ENCODE measurements at places on chromosomes 5 and 9.

GRCh38 chr9:114282104-114282485, 40.8 kb upstream of the ORM1 start:
- DNase-seq, result no peak

- peak; percentile 20 for DNase-seq
Observed at GRCh38 chr9:121452085-121452484, 47.6 kb downstream of the GGTA1 start.

DNA sequence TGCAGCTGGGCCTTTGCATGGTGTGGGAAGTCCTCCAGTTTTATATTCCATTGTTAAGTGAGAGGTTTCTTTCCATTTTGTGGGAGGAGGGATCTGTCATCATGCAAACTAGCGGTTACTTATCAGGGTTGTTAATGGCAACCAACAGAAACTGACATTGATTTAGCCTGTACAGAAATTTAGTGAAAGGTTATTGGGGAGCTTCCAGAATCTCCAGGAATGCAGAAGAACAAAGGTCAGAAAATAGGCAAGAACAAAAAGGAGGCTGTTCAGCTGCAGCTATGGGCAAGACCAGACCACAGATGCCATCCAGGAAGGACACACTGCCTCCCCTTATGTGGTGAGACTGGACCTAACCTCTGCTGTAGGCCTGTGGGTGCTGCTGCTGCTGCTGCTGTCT, 395.8 kb downstream of the KDM4C start:
- DNase-seq, result no peak

GRCh38 chr5:60295423-60295822, 401.9 kb upstream of the PDE4D start:
- DNase-seq, result peak; percentile 41

DNA sequence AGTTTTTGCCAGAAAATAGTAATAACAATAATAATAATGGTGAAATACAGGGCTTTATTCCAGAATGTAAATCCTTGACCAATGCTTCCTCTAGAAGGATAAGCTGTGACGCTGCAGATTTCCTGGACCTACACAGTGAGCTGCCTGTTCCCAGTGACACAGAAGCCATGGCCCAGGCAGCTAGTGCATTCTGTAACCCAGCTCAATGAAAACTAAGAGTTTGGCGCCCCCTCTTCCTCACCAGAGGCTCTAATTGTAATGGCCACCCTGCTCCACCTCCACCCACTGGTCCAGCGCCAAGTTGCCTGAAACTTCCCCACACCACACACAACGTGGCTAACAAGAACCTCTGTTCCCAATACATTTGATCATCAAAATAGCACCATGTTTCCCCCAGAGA, 248.1 kb downstream of the CETN3 start:
- peak; percentile 61 for DNase-seq

DNA sequence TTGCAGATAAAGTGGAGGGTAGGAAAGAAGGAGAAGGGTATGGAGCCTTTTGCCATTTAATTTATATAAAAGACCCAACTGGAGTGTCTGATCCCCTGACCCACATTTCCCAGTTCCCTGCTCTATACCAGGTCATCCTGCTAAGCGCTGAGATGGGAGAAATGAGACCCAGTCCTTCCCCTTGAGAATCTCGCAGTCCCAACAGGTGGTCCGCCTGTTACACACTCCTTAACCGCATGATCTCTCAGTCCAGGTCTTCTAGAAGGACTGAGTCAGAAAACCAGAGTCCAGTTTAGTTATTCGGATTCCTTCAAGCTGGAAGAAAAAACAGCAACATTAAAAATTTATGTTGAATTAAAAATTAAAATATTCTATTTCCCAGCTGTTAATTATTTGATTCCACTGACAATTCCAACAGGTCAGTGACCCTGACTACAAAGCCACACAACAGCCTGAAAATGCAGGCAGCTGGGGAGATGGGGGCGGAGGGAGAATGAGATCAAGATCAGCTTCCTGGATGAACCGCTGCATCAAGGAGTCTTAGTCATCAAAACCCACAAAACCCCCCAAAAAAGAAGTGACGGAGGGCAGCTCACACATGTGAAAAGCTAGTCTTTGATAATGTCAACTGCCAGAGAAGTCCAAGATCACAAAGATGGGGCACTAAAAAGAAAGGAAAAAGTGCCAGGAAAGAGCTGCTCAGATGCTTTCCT, 44.0 kb downstream of the GGTA1 start:
- peak; percentile 85 for DNase-seq

DNA sequence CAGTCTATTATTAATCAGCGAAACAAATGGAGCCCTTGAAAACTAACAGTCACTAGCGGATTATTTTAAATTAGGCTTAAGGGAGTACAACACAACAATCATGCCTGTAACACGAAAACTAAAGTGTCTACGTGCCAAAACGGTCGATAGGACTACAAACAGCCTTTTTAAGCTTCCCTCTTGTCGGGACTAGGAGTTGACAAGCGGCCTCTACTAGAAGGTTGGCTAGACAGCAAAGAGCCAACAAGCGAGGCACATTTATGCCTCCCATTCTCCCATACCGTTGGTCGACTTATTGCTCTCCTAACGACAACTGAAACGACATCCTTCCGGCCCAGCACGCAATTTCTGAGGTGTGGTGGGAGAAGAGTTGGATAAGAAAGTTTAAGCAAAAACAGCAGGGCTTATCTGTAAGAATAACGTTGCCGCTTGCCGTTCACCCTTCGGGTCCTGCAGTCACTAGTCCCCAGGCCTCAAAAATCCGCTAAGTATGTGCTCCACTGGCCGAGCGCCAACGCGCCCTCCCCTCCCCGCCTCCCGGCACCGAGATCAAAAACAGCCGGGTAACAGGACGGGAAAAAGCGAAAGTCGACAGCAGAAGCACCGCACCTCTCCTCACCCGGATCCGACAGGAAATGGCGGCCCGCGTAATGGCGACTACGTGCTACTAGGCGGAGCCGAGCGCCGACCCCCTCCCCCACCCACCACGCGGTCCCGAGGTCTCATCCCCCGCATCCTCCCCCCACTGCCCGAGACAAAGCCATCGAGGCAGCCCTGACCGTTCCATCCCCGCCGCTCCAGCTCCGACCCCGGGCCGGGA, 813 bp downstream of the HNRNPK start:
- DNase-seq, result peak; percentile 93

GRCh38 chr5:5017827-5018577, 122.1 kb upstream of the ADAMTS16 start:
- DNase-seq, result no peak

GRCh38 chr9:20981486-20981885, 50.0 kb downstream of the HACD4 start:
- no peak for DNase-seq

DNA sequence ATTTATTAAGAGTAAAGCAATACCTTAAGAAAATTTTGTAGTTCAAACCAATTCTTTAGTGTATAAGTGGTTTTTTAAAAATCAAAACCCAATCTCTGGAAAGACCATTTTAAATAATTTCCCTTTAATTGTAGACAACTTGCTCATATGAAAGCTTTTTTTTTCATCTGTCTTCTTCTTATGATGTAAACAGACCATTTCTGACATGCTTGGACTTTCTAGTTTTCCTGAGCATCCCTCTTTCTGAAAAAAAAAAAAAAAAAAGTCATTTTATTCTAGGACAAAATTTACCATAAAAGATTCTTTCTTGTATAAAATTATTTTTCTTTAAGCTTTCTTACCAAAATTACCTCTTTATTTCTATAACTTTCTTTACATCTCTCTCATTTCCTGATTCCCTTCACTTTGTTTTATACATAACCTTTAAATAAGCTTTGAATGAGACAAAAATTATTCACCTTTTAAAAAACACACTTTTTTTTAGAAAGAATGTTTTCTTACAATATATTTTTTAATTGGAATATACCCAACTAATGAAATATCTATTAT, 67.5 kb downstream of the COL15A1 start:
- peak; percentile 73 for DNase-seq

DNA sequence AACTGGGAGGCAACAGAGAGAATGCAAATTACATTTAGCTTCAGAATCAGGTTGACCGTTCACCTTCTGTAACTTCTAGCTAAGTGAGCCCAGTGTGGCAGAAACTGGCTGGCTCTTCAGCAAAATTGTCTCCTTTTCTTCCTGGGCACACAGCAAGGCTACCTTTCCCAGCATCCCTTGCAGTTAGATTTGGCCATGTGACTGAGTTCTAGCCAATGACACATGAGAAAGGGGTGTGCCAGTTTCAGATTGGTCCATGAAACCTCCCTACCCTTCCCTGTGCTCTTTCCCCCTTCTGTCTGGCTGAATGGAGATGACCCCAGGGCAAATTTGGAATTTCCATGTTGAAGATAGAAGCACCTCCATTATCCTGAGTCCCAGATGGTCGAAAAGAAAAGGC, 72.5 kb upstream of the SMIM23 start:
- DNase-seq, result no peak

GRCh38 chr5:78925129-78925876, 59.8 kb downstream of the ARSB start:
- DNase-seq, result no peak

DNA sequence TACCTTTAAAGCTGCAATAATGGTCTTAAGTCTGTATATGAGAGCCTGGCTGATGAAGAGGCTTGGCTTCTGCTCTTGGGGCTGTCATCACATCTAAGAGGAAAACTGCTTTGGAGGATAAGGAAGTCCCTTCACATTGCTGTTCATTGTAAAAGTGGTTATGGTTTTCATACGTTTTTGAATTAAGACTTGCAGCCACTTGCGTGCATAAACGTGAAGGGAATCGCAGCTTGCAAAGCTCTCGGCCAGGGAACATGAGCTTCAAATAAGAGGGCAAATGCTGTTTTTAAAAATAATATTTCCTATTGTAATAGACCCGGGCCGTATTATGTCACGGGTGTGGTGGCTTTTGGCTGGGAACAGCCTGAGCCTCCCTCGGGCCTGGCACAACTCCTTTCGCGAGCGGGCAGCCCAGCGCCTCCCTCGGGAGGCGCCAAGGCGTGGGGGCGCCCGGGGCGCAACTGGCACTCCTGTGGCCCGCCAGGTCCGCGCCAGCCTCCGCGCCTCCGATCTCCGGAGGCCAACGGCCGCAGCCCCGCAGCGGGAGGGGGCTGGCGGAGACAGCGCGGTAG, 538 bp upstream of the ARHGEF28 start:
- peak; percentile 12 for DNase-seq

DNA sequence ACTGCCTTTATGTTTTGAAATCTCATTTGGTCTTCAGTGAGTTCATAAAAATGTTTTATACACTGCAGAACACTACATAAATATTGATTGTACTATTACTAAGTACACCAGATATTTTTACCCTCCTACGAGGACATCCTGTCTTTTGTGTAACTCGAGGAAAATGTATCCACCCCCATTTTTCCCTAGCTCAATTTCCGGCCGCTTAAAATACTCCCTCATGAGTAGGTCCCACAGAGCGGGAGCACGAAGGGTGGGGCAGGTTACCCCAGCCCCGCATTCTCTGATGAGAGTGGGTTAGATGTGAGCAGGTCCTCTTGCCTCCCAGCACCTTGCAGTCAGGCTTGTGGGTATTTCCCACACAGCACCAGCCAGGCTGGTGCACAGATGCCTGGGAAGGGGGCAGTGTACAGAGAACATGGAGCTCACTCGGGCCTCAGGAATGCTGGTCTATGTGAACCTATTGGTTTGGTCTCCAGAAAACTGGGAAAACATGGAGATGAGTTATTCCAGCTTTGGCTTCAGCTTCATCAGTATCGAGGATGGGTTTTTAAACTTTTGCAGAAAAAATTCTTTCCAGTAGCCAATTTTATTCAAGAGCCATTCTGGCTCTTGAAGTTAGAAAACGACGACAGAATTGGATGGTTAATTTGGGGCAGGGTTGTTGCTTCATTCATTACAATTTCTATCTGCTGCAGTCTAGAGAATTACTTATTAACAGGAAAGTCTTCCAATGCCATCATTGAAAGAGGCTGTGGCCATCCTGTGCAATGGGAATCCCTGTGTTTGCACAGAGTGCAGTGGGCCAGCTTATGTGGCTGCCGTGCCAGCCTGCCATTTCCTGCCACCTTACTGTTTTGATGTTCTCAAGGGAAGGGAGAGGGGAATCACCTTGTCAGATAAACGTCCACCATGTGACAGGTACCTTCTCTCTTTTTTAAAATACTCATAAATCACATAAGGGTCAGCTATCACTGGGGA, 73.2 kb downstream of the WDR41 start:
- no peak for DNase-seq

DNA sequence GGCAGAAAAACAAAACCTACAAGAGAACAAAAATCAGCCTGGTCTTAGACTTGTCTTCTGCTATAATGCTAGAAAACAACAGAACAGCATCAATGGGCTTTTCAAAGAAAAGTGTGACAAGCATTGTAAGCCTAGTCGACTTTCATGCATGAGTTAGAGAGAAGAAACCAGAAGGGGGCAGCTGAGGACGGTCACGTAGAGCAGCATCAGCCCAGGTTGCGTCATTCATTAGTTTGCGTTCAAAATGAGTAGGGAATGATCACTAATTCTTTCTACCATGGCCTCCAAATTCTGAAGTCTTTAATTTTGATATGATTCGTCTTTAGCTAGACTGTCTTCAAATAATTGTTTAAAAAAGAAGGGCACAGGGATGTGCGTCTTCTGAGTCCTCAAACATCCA, 4.7 kb upstream of the ISCA1 start:
- DNase-seq, result peak; percentile 83

DNA sequence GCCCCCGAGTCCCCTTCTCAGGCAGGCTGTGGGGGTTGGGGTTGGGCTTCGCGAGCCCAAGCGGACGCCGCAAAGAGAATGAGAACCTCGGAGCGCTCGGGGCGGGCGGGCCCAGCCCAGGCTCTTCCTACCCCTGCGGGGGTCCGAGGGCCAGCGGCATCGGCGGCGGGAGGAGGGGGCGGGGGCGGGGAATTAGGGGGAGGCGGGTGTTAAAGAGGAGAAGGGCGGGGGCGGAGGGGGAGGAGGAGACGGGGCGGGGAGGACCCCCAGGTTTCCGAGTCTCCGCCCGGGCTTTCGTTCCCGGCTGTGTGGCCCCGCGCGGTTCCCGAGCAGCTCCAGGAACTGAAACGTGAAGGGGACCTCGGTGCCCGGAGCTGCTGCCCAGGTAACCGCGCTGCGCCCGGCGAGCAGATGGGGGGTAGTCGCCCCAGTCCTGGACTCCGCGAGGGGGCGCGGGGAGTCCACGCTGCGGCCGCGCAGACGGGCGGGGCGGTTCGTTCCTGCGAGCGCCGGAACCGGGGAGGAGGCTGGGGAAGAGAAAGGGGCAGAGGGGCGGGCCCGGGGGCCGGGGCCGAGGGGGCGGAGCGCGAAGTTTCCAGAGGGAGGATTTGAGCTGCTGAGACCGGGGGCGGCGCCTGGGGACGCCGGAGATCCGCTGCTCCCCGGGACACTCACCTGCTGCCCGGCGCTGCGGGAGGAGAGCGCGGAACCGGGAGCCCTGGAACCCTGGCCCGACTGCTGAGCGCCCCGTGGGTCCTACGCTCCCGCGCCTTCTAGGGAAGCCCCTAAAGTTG, 38.4 kb upstream of the PLEKHG4B start:
- DNase-seq, result peak; percentile 12

DNA sequence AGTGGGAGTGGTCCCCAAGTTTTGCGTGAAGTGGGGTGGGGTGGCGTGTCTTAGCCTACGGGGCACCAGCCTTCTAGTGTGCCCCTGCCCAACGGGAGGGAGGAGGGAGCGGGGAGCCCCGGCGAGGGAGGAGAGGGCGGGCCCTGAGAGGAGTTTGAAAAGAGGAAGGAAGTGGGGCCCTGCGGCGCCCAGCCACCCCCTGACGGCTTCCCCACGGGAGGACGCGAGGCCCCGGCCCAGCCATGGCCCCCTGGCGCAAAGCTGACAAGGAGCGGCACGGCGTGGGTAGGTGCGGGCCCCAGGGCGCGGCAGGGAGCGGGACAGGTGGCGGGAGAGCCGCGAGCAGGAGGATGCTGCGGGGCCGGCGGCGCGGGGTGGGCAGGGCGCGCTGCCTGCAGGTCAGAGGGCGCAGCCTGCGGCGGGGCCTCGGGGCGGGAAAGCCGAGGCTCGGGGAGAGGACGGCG, at the start of gene DOCK2:
TSS of gene DOCK2 (plus strand) at position 191 of the 464 bp plus-strand sequence. CDS start at position 243, 52 bp downstream.
- DNase-seq, result peak; percentile 84

- no peak for DNase-seq
Observed at GRCh38 chr5:27511061-27511460, 472.7 kb upstream of the CDH9 start.
